ENCODE measurements at places on chromosomes 3 and 15. TPM values are rescaled to one million over a fixed set of nuclear protein-coding genes. Genes with fewer than 3 reads are reported as not detected.

Gene RPL14
- 2,858 TPM for total RNA-seq

Gene SLC28A1
- not detected for total RNA-seq

Gene ZNF280D
- 23.4 TPM for total RNA-seq

Gene OIP5
- total RNA-seq: 28.4 TPM

Gene SLC12A1
- total RNA-seq: not detected

Gene LRRN1
- total RNA-seq: not detected

Gene GABRB3
- 6.5 TPM for total RNA-seq

Gene TGM5
- total RNA-seq: not detected

Gene MUC4
- total RNA-seq: 0.11 TPM

Gene CNTN4
- total RNA-seq: not detected

- no peak for DNase-seq
These were observed 143.1 kb upstream of the CHRNA7 start for GRCh38 chr15:31887246-31887645.

DNA sequence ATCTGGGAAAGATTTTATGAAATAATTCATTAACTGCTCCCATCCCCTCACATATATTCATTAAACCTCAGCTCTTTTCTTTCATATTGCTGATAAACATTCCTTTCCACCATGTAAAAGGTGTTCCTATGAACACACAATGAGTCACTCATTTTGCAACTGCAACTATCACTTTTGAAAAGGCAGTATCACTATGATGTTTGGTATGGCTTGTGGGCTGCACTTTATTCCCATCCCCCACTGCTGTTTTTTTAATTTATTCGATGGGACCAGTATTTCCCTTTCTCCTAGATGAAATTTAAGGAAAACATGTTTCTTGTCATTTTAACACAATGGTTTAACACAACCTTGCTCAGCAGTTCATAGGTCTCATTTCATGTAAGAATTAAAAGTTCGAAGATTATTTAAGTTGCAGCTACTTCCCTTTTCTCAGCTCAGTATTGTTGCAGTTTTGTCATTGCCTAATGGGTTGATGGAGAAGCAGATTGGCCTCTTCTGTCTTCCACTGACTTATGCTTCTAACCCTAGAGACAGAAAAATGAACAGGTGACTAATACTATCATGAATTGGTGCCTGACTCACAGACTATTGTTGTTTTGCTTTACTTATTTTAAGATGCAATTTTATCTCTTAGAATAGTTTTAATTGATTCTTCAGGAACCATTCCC is 280.3 kb downstream of the ZPLD1 start:
- DNase-seq: no peak

GRCh38 chr3:171451915-171452314 is 8.3 kb downstream of the TNIK start:
- no peak for DNase-seq

DNA sequence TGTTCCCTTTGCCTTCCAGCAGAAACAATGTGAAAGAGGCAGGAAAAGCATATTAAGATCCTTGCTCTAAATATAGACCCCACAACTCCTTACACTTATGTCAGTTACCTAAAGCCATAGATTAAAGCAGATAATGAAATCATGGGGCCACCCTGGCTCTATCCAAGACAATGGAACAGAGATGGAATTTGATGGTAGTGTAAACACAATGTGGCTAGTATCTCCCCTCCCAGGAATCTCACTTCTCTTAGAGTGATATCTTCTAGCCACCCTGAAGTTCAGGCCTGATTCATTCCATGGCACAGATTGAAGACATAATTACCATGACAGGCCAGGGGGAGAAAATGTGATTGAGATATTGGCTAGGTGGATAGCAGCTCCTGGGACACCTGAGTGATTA is 32.6 kb downstream of the GALNT15 start:
- DNase-seq: no peak

GRCh38 chr3:57164217-57164656 is 916 bp downstream of the IL17RD start:
- DNase-seq: no peak

- no peak for DNase-seq
These were observed 56.8 kb downstream of the ATP2C1 start for GRCh38 chr3:130950641-130951040.

GRCh38 chr3:170012683-170013400 is 25.0 kb upstream of the GPR160 start:
- DNase-seq: no peak

- DNase-seq: no peak
These were observed 188.6 kb upstream of the PDZRN3 start for GRCh38 chr3:73813291-73813690.

DNA sequence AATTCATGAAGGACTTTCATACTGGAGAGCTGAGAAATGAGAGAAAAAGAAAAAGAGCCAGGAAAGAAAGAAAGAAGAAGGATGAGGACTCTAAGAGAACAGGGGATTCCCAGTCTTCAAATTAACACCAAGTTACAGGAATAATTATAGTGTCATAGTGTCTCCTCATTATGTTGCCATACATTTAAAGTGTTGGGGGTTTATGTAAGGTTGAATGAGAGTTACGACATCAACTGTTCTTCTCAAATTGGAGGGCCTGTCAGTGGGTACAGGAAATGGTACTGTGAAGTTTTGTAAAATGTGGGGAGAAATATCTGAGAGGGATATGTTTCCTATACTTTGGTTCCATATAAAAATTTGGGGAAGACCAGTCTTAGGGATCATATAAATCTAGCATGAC is 12.3 kb upstream of the CD200 start:
- no peak for DNase-seq

DNA sequence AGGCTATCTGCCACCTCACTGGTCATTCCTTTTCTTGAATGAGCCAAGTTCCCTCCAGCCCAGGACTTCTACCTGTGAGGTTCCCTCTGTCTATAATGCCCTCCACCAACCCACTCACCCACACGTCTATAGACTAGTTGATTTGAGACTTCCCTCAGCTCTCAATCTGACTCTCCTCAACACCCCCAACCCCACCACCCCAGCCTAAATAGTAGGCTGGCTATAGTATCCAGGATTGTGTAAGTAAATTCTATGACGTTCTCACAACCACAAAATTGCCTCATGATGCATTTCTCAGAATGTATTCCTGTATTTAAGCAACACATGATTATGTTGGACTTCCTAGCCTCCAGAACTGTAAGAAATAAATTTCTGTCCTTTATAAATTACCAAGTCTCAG is 2.2 kb downstream of the PLSCR1 start:
- DNase-seq: no peak

GRCh38 chr15:33344530-33344929 is 33.8 kb downstream of the RYR3 start:
- DNase-seq: no peak

- DNase-seq: no peak
These were observed 118.6 kb upstream of the NR2E3 start for GRCh38 chr15:71691458-71692417.

DNA sequence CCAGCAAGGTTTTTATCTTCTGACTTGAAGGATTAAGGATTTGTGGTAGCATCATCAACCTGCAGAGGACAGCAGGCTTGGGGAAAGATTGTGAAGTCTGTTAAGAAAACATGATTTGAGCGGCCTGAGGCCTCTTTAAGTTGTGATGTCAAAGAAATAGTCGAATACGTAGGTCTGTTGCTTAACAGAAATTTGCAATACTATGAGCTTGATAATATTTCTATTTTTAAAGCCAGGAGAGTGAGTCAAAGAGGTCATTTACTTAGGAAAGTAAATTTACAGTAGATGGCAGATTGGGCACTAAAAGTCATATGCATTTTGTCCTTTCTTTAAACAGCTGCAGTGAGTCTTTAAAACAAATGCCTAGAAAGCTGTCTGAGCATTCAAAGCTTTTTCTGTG is 336.3 kb downstream of the DIPK2A start:
- DNase-seq: no peak
